Left renal pelvis (tissue), 4 donors: ENCODE measurements at places on chromosomes 1 and 21. TPM values are rescaled to one million over a fixed set of nuclear protein-coding genes. Genes with fewer than 3 reads are reported as not detected.

Gene GIPC2
- 1.2 TPM for polyA plus RNA-seq

Gene LIN28A
- 0.10 TPM for polyA plus RNA-seq

DNA sequence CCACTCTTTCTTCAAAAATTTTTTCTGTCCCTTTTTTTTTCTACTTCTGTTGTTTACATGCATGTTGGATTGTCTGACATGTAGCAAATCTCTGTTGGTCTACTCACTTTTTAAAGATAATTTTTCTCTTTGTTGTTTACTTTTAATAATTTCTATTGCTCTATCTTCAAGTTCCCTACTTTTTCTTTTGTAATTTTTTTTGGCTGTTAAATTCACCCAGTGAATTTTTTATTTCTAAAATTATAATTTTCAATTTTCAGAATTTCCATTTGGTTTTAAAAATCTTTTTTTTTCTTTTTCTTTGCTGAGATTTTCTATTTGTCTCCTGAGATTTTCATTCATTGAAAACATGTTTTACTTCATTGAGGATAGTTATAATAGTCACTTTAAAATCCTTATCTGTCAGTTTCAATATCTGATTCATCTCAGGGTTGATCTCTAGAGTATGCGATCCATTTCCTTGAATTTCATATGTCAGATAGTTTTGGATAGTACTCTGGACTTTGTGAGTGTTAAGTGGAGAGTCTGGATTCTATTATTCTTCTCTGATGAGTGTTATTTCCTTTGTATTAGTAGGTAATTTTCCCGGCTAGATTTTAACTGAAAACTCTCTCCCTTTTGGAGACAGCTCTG, 1.6 kb upstream of the TSEN15 start:
- DNase-seq = no peak

DNA sequence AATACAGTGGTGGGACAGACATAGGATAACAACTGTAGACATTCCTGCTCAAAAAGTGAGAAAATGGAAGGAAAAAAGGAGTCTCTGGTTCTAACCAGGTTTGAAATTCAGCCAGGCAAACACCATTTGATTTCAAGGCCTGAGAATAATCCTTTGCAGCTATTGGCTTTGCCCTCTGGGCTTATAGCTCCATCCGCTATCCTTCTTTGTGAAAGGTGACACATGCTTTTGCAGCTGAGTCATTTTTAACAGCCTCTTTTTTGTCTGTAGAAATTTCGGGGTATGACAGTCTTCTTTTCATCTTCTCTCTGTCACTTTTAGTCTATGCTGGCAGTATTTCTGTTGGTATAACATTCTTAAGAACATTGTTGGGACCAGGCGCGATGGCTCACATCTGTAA, 16.2 kb downstream of the SDHC start:
- DNase-seq = no peak

DNA sequence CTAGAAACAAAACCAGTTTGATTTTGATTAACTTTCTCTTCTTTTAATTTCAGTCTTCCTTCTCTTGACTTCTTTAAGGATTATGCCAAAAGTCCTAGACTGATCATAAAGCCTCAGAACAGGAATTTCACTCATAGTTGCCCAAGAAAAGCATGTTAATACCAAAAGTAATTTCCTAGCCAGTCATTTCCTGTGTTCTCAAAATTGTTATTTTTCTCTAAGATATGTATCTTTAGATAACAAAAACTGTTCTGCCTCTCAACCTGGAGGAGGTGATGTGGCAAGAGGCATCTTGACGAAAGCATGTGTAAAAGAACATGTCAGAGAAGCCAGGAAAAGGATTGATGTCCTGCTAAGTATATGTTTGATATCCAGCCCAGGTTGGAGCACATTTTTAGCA, 78.0 kb upstream of the IPO9 start:
- DNase-seq = no peak
